ENCODE measurements at places on chromosomes 12 and 14. TPM values are rescaled to one million over a fixed set of nuclear protein-coding genes. Genes with fewer than 3 reads are reported as not detected.

The IFT81 gene
- total RNA-seq: 33.1 TPM

The PAX9 gene
- total RNA-seq: not detected

The SPIC gene
- not detected for total RNA-seq

The PTCSC3 gene
- not detected for total RNA-seq

The GPX2 gene
- total RNA-seq: not detected

The TMPRSS12 gene
- total RNA-seq: not detected

The LMNTD1 gene
- not detected for total RNA-seq

The CDKL1 gene
- total RNA-seq: 14.1 TPM

DNA sequence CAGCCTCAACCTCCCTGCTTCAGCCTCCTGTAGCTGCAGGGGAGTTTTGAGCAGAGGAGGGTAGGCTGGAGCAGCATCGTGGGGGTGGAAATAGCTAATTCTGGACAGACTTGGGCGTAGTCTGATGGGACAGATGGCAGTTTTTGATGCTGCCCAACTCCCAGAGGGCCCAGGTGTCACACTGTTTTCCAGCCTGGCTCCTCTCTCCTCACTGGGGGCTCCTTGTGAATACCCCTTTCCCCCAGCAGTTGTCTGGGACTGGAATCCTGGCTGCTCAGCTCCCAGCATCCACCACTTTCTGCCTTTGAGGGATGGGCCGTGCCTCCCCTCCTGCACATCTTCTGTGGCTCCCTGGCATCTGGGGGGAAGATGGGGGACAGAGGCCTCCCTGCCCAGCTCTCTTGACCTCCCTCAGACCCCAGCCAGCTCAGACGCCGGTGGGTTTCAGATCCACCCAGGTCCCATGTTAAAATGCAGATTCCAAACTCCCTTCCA is 34.0 kb downstream of the SH2B3 start:
- DNase-seq: no peak

GRCh38 chr12:88642675-88643431 is 62.6 kb upstream of the KITLG start:
- no peak for DNase-seq

DNA sequence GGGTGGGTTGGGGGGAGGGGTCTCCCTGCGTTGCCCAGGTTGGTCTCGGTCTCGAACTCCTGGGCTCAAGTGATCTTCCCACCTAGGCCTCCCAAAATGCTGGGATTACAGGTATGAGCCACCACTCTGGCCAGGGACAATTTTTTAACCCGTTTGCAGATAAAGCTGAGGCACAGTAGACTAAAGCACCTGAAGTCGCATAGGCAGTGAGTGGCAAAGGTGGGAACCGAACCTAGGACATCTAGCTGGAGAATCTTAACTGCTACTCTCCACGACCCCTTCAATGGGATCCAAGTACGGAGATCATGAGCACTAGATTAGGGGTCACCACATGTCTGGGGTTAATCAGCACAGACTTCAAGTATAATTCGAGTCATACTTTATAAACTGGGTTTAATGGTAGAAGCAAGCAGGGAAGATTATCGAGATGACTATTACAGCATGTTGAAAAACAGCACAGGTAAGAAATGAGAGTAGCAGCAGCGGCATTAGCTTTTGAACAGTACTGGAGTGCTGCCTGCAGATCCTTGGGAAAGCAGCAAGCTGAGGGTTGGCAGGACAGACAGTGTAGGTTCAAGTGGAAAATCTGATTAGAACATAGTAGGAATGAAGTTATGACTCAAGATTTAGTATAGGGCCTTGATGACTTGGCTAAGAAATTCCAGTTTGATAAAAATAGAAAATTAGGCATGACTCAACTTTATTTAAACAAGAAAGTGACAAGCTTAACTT is 23.9 kb downstream of the NID2 start:
- DNase-seq: peak; percentile 91

DNA sequence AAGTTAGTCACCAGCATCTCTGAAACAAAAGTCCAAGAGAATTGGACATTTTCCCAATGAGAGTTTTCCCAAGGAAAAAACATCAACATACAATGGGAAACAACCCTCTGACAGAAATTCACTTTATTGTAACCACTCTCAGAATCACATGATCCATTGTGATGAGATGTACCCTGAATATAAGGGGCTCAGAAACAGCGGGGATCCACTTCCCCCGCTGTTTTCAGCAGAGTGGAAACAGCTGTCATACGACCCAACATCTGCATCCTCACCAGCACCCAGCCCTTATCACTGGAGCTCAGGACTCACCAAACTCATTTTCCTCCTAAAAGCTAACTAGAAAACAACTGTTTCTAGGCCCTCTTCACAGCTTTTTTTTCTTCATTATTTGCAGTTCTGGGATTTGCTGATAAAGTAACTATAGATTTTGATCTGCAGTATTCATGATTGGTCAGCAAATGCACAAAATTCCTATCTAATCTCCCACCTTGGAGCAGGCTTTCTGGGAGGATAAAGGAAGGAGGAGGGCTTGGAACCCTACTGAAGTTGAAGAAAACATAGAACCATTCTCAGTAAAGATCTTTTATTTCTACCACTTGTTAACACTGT is 31.3 kb downstream of the CORO1C start:
- peak; percentile 59 for DNase-seq

DNA sequence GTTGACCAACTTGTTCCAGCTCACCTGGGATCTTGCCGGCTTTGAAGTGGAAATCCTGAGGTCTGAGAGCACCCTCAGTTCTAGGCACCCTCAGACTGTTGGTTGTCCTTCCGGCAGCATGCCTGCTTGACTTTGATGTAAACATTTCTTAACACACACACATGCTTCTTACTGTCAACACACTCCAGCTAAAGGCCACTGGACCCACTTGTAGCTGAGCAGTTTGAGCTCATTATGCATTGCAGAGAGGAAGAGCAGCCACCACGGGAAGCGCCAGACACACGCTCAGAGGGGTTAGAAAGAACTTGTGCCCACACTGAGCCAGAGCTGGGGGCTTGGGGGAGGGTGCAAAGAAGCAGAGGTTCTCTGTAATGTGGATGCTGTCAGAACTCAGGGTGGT is 55.8 kb downstream of the TNFAIP2 start:
- no peak for DNase-seq

GRCh38 chr12:118541071-118541470 is 164.7 kb downstream of the SUDS3 start:
- DNase-seq: no peak

- no peak for DNase-seq
Measured at GRCh38 chr14:100691395-100692056, 35.2 kb upstream of the DLK1 start.

GRCh38 chr14:38405851-38406635 is 150.2 kb upstream of the CLEC14A start:
- peak; percentile 61 for DNase-seq

DNA sequence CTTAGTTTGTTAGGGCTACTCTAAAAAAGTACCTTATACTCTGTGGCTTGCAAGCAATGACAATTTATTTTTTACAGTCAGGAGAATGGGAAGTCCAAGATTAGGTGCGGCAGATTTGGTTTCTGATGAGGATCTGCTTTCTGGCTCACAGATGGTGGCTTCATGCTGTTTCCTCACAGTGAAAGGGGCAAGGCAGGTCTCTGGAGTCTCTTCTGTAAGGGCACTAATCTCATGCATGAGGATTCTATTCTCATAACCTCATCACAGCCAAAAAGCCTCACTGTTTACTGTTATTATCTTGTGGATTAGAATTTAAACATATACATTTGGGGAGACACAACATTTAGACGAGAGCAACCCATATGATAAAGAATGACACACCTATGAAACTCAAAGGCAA is 1957.4 kb upstream of the SEL1L start:
- DNase-seq: no peak

GRCh38 chr12:53213348-53213747 is 6.3 kb upstream of the ITGB7 start:
- DNase-seq: peak; percentile 76

GRCh38 chr12:78674311-78675090 is 190.1 kb upstream of the SYT1 start:
- DNase-seq: peak; percentile 44

DNA sequence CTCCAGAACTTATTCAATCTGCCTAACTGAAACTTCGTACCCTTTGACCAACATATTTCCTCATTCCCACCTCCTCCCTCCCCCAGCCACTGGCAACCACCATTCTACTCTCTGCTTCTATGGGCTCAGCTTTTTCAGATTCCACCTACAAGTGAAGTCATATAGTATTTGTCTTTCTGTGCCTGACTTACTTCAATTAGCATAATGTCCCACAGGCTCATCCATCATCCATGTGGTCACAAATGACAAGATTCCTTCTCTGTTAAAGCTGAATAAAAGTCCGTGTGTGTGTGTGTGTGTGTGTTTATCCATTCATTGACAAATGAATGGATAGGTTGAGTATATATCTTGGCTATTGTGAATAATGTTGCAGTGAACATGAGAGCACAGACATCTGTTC is 1.3 kb upstream of the C14orf39 start:
- DNase-seq: no peak

DNA sequence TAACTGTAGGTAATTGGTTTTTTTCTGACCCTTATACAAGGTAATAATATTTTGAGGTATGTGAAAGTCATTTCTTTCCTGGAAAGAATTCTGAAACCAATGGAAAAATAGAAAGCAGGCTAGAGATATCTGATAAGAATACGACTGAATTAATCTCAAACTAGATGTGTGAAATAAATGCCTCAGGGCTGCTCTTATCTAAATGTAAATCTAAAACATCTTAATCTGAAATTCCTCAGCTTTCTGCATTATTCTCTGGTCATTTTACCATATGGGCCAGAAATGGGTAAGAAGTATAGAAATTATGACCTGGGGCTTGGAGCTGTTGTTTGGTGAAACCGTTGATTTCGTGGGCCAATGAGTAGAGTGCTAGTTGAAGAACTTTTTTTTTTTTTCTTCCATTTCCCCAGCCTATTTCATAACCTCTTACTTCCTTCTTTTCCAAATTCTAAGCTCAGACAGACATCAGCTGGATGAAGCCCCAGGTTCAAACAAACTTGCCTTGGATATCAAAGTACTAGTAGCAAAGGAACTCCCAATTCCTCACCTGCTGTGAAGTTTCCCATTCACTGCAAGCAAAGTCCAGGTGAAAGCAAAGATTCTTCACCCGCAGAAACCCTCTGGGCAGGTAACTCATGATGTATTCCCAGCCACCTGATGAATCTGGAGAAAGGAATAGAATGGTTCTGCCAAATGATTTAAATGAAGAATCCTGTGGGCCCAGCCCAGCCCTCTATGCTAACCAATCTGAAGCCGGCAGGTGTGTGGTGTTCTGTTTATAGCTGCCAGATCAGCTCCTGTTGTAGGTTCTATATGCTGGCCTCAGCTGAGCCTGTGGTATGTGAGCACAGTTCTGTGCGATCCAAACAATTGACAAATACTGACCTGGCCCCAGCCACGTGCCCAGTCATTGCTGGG is 9.7 kb upstream of the FOS start:
- DNase-seq: no peak

GRCh38 chr12:3838076-3838475 is 35.1 kb downstream of the PARP11 start:
- no peak for DNase-seq

Data from fibroblast of lung (primary cell).